ENCODE measurements at places on chromosomes 13 and 19.

- no peak for DNase-seq
Observed at GRCh38 chr13:114130131-114130836, 2.1 kb downstream of the RASA3 start.

- DNase-seq, result no peak
Observed at GRCh38 chr13:99382428-99383133, 75.4 kb upstream of the GPR183 start.

DNA sequence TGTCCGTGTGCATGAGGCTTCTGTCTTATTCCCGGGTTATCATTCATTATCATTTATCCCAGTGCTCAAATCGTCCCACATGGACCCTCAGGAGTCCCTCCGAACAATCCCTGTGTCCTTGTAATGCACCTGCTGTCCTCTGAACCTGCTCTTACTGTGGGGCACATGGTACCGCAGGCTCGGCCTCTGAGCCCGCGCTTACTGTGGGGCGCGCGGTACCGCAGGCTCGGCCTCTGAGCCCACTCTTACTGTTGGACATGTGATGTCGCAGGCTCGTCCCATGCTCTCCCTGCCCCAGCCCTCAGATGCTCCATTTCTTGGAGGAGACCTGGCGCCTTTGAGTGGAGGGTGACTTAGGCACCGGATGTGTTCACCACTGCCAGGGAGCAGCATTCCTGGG is 16.8 kb upstream of the ZNF554 start:
- no peak for DNase-seq

DNA sequence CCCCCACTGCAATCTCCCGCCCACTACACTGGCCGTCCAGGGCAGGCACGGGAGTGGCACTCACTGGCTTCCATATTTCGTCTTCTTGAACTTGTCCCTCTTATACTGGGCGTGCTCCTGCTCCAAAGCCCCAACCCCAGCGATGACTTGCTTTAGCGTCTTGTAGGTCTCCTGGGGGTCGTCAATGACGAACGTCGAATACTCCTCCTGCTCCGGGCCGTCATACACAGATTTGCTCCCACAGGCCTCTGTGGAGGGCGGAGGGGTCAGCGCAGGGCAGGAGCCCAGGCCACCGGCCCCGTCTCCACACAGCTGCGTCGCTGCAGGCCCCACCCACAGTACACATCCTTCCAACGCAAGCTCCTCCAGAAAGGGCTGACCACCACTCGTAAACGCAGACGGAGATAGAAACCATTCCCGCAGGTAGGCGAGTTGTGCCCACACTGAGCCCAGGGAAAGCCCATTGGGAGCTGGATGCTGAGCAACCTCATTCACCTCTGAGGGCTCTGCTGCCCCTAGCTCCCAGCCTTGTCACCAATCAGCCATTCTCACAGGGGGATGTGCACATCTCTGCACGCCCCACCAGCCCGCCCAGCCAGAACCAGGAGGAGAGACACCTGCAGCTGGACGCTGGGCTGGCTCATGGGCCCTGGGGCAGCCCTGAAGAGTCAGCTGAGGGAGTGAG is 7.9 kb upstream of the C13orf46 start:
- no peak for DNase-seq

GRCh38 chr19:47729799-47730520 is 15.4 kb upstream of the NOP53 start:
- peak; percentile 34 for DNase-seq

DNA sequence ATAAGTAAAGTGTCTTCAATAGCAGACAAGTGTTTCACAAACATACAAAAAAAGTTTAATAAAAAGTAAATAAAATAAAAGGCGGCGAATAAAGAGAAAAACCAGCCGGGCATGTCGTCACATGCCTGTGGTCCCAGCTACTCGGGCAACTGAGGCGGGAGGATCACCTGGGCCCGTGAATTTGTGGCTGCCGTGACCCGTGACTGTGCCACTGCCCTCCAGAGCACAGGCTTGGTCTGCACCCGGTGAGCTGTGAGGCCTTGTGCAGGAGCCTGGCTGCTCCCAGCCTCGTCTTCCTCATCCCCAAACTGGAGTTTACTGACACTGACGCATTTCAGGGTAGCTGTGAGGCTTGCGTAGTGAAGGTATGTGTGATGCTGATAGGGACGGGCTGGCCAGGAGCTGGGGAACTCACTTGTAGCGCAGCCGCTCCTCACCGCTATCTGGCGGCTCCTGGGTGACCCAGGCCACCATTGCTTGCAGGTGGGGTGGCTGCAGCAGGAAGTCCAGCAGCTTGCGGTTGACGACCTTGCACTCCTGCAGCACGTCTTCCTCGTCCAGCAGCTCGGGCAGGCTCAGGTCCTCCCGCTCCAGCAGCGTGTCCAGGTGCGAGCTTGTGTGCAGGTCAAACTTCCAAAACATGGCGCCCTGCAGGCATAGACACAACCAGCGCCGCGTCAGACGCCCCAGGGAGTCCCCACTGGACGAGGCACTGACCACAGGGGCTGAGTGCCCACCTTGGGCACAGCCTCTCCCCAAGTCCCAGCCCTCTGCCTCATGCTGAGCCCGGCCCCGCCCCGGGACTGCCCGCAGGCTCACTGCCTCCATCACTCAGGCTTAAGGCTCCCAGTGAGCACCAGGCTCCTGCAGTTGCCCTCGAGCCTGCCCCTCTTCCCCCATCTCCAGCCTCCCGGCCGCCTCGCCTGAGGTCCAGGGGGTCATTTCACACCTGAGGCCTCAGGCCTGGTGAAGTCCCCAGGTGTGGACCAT is 12.1 kb downstream of the PPP6R1 start:
- DNase-seq, result no peak

GRCh38 chr19:2326699-2327360 is 1.6 kb downstream of the LSM7 start:
- no peak for DNase-seq

DNA sequence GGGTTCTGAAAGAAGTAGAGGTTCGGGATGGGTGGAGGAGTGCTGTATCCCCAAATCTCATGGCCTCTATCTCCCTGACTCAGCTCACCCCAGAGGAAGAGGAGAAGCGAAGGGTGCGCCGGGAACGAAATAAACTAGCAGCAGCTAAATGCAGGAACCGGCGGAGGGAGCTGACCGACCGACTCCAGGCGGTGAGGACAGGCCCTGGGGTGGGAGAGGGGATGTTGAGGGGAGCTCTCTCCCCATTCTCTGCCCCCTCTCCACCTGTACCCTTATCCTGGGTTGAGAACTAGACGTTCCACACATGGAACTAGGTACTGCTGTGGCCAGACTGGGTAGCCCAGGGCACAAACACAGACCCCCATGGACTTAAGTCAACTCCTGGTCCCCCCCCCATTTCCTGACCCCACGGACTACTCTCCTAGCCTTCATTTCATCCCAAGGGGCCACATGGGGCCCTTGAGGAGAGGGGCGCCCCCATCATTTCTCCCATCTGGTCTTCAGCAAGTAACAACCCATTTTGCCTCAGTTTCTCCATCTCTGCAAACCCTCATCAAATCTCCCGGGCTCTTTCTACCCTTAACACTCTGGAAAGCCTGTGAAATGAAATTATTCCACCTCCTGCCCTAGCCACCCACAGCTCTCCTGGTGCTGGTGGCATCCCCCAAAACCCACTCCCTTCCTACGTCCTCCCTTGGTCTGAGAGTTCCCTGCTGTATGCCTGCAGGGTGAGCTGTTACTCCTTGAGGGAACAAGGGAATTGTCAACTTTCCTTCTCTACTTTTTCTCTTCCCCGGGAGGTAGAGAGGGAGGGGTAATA is 3.5 kb downstream of the FOSB start:
- DNase-seq, result no peak

DNA sequence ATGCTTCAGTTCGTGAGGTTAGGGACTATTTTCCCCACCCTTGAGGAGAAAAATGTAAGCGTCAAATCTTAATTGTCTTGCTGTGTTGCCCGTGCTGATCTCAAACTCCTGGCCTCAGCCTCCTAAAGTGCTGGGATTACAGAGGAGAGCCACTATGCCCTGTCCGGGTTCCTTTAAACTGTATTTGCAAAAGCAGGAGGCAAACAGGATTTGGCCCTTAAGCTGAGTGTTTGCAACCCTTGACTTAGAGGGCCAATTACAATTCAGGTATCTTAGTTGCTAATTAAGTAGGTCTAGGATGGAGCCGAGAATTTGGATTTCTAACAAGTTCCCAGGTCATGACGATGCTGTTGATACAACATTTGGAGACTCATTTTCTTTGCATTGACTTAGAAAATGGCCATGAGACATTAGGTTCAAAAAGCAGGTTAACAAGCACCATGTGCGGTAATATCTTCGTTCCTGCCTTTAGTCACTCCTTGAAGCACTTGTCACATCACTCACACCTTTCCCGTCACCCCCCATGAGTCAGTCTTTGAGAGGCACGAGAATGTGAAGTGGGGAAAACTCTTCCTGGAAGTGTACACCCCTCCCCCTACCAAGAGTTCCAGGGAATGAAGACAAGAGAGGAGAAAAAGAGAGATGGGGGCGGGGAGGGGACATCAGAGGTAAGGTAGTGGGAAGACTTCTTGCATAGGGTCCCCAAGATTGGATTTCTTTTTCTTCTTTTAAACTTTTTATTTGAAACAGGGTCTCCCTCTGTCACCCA is 2.6 kb downstream of the NAPSA start:
- DNase-seq, result no peak

DNA sequence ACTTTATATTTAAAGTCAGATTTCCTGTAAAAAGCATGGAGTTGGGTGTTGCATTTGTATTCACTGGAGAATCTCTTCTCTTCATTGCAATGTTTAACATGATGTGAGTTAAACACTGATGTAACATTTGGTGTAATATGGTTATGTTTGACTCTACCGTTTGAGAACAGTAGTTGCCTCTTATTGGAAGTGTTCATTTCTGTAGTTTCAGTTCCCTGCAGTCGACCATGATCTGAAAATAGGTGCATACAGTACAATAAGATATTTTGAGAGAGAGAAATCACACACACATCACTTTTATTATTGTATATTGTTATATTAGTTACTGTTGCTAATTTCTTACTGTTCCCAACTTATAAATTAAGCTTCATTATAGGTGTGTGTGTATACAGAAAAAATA is 105.2 kb upstream of the SPACA7 start:
- no peak for DNase-seq

DNA sequence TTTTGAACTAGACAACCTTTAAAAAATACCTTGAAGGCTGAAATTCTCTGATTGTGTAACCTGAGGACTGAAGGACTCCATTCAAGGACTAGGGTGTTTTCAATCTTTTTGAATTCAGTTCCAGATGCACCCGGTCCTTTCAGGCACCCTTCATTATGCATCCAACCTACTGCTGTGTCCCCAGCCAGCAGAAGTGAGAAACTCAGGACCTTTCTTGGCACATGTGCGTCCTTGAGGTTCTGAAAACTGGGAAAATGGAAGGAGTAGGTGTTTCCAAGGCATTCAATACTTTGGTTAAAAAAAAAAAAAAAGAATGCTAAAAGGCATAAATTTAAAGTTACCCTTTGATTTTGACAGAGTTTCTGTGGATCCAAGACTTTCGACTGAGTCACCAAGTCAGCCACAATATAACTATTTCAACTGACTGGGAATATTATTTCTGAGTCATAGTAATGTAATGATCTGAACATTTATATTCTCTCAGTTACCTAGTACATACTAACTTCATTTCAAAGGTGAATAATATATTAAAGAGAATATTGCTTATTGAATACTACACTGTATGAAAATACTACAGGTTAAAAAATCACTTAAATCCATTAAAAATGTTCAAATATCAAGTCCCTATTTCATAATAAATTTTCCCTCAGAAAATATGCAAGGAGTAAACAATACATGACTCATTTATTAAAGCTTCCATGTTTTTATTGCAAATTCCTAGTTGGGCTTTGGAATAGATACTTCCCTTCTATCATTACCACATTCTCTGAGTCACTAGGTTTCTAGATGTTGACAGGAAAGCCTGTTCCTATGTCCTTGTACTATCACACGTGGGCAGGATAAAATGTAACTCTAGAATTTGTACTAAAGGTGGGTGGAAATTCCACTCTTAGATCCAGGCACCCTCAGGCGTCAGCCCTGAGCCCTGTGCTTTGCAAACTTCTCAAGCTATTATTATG is 2.4 kb upstream of the ITGBL1 start:
- no peak for DNase-seq

- peak; percentile 96 for DNase-seq
Observed at GRCh38 chr19:2739602-2740313, at the start of gene SLC39A3. TSS of gene SLC39A3 (minus strand) at chr19:2740017. CDS start at chr19:2737257, 2,760 bp downstream.

- no peak for DNase-seq
Observed at GRCh38 chr13:20588529-20589110, 21.7 kb downstream of the IFT88 start.

- DNase-seq, result no peak
Observed at GRCh38 chr13:20938302-20938701, 35.8 kb upstream of the XPO4 start.

- no peak for DNase-seq
Observed at GRCh38 chr13:75934889-75935288, 298.8 kb downstream of the LMO7 start.

DNA sequence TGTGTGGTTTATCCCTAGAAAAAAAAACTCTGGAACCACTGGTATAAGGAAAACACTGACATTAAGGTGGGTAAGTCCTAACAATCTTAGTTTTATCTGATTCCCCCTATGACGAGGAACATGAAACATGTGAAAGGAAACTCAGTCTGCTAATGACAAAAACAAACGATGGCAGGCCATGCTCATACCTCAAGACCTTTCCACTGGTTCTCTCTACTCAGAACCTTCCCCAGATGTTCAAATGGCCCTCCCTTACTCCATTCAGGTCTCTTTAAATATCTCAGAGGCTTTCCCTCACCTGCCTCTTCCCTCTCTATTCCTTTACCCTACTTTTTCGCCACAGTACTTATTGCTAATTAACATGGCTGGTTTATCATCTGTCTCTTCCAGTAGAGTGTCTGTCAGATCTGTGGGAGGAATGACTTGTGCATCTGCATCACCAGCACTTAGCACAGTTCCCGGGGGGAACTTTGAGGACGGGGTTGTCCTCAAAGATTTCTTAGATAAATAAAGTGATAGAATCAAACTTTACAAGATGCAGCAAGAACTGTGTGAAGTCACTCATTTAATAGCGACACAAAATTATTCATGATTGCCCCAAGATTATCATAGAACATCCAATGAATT is 1.5 kb downstream of the TUBGCP3 start:
- no peak for DNase-seq

- no peak for DNase-seq
Observed at GRCh38 chr19:36460046-36460445, 29.3 kb downstream of the ZNF566 start.

GRCh38 chr13:24131749-24132148 is 28.8 kb upstream of the SPATA13 start:
- DNase-seq, result no peak

DNA sequence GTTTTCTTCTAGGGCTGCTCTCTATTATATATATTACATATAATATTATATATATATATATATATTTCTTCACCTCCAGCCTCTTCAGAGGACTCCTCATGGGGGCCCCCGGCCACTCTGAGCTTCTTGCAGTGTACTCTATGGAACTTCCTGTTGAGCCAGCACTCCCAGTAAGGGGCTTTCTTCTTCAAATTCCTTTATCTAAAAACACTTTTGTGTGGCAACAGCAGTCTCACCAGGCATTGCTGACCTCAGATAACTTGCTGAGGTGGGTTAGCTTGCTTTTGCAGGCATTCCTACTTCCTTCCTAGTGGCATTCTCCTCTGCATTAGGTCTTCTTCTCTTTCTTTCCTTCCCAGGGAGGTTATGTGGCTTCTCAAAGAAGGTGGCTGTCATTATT is 381.5 kb downstream of the MYO16 start:
- DNase-seq, result no peak

- DNase-seq, result no peak
Observed at GRCh38 chr19:28730791-28731512, 482.0 kb downstream of the UQCRFS1 start.

GRCh38 chr13:25846222-25846984 is 205.4 kb downstream of the SHISA2 start:
- DNase-seq, result no peak
